Stimulated activated naive CD8-positive, alpha-beta T cell treated with anti-CD3 and anti-CD28 coated beads, Interleukin-15, Interleukin-2, amounts not matched to agents 100 U/mL and 50 U/mL, for 24 hours (primary cell): ENCODE measurements at places on chromosomes 5 and 9.

DNA sequence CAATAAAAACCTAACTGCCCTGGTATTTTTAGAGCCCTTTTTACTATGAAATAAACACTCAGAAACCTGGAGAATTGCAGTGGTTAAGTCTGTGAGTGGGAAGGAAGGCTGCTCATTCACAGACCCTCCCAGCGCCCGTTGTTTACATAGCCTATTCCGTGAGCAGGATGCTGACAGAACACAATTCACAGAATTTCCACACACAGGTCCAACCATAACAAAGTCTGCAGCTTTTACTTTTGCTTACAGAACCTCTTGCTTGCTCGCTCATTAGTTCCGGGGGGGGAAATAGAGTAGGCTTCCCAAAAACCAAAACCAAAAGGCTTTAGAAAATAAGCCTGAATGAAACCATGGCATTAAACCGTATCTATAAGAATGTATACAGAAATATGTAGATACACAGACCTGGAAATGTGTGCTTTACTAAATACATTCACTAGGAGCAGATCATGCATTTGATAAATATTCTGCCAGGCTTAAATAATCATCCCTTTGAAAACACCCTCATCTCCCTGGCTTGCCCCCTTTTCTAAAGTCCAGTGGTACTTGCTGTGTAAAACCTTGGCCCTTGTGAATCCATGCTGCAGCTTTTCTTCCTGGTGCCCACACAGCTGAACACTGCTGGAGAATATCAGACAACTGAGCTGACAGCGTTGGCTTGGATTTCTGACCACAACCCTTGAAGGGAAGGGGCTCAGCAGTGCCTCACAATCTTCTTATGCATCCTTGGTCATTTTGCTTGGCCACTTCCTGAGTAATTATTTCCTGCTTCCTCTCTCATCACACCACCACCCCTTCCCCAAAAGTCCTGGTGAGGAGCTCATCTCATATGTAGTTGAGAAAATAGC, 128.0 kb downstream of the FANCC start:
- DNase-seq, result no peak

- DNase-seq, result no peak
These were observed 210.2 kb downstream of the MEF2C start for GRCh38 chr5:88672644-88673252.

DNA sequence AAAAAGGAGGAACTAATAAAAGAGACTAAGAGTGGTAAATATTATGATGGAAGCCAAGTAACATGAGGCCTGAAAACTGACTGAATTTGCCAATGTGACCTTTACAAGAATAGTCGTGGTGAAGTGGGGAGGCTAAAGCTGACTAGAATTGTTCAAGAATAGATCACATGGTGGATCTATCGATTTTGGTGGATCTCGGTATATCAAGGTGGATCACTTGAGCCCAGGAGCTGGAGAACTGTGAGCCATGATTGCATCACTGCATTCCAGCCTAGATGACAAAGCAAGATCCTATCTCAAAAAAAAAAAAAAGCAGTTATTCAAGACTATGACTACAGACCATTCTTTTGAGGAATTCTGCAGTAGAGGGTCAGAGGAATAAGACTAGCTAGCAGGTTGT, 15.1 kb downstream of the ERMP1 start:
- no peak for DNase-seq

DNA sequence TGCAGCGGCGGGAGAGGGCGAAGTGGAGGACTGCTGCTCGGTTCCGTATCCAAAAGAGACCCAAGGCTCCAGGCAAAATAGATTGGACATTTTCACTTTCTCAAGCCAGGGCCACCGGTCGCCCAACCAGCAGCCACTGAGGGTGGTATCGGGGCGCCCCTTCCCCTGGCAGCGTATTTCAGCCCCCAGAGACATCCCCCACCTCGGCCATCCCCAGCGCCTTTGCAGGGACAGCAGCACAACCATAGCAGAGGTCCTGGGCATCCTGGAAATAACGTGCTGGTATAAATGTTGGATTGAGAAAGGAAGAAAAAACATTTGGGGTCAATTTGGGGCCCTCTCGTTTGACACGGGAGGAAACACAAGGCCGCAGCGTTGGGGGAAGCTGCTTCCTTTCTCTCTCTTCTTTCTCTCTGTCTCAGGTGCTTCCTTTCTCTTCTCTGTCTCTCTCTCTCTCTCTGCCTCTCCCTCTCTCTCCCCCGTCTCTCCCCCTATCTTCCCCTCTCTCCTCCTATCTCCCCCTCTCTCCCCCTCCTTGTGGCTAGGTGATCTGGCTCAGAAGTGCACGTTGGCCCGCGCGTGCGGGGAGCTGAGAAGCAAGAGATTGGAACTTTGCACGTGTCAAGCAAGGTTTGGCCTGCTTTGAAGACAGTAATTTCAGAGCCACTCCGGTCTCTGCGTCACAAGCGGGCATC, 624 bp upstream of the RETREG1 start:
- DNase-seq, result peak; percentile 57

DNA sequence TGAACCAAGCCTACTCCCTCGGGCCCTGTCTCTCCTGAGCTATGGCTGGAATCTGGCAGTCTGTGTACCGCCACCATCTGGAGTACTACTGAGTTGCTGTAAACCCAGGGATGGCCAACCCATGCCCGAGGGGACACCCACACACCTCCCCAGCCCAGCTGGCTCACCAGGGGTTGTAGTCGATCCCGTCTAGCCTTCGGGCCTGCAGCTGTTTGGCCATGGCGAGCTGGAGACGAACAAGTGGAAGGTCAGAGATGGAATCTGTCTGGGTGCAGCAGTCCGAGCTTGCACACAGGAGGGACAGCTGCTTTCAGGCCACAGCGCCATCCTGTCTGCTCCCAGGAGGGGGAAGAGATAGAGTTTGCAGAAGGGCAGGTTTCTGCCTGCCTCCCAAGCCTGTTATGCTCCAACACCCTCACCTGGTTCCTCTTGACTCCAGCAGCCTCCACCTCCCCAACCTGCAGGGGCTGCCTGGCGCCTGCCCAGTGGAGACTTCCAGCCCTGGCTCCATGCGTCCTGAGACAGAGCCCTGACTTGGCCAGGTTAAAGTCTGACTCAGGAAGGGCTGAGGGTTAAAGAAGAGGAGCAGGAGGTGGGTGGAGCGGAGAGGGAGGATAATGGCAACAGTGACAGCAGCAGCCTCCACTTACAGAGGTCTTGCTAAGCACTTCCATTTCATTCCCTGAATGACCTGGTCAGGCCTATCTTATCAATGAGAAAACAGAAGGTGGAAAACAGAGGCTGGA, 15.8 kb upstream of the SPOUT1 start:
- DNase-seq, result no peak

DNA sequence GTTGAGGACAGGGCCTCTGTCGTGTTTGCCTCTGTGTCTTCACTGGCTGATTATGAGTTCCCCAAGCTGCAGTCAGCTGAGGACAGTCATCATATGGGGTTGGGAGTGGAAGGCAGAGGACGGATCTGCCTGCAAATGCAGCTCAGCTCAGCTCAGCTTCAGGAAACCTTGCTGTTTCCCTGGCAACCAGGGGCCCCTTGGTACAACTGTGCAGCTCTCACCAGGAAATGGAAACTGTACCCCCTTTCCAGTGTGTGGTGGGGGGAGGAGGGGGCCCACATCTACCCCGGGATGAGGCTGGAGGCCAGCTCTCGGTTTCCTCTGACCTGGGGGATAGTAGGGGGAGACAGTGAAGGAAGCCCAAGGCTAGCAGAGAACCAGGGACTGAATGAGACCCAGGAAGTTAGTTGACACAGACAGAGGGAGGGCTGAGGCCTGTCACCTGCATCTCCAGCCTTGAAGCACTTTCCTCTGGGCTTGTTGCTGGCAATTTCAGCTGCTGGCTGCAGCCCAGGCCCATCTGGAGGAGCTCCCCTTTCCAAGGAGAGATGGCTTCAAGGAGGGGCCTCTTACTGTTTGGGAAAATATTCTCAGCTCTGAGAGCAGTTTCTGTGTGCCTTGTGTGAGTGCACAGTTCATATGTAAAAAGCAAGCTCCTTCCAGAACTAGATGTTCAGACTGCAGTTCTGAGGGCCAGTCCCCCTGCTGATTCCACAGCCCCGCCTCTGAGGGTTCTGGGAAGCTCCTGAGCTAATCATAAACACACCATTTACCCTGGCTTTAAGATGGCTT, 6.9 kb downstream of the ANXA6 start:
- peak; percentile 79 for DNase-seq

- no peak for DNase-seq
These were observed 184.3 kb upstream of the ATP10B start for GRCh38 chr5:161036296-161036695.

DNA sequence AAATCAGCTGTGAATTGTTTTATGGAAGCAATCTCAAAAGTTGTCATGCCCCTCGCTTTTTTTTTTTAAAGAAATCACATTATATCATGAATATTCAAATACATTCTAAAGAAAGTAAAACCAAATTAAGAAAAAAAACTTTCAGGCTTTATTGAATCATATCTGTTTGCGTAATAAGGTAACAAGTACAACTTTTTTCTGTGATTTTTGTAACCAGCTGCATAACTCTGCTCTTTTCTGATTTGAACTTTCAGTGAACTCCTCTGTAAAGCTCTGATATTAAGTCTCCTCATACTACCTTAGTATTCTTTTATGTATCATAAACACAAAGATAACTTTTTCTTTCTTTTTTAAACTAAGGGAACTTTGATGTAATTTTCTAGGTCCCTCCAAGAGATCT, 65.3 kb downstream of the CWC27 start:
- no peak for DNase-seq

- no peak for DNase-seq
These were observed 36.3 kb downstream of the ZNF782 start for GRCh38 chr9:96817973-96818372.

DNA sequence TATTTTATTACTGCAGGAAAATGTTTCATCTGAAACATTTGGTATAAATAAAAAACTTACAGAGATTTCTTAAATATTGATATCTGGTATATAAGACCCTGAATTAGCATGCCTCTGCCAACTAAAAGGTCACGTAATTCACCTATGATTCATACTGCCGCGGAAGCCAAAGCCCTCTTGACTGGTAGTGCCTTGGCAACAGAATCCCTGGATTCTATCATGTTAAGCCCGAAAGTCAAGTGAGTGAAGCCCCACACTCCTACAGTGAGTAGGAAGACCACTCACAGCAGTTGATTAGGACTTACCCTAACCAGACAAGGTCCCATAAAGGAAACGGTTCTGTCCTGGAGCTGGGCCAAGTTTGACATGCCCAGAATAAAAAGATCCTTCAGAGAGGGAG, 175.6 kb upstream of the NREP start:
- no peak for DNase-seq

- DNase-seq, result no peak
These were observed 67.2 kb downstream of the PSD2 start for GRCh38 chr5:139862803-139863202.

DNA sequence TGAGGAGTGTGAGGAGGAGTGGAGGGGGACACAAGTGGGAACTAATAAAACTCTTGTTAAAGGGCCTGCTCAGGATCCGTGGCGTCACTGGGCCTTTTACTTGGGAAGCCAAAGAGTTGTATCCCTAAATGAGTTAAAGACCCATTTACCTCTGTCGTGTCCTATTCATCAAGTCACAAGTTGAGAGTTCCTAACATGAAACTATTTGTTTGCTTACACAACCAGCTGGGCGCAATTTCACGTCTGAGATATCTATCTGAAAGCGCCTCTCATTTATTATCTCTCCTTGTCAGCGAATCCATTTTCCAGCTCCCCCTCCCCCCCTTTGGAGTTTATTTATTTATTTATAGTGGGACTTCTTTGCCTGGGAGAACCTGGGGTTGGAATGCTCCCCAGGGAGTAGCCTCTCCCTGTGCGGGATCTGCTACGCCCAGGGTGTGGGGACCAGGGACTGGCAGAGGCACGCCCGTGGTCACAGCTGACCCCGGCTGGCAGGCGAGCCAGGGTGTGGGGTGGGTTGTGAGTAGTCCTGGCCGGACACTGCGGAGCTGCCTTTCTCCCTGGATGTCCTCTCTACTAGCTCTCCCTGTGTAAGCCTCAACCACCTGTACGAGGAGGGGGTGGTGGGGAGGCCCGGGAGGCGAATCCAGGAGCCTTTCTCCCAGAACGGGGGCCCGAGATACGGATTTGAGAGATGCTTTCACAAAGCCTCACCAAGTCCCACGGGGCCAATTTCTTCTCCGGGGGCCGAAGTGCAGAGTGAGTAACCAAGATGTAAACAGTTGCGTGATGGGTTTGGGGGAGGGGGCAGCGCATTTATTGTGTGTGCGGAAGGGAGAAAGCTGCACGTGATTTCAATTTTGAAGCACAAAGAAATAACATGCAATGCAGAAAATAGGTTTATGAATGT, 15.3 kb downstream of the NR2F1 start:
- no peak for DNase-seq

GRCh38 chr5:176157656-176158055, 80.6 kb upstream of the SIMC1 start:
- DNase-seq, result no peak

DNA sequence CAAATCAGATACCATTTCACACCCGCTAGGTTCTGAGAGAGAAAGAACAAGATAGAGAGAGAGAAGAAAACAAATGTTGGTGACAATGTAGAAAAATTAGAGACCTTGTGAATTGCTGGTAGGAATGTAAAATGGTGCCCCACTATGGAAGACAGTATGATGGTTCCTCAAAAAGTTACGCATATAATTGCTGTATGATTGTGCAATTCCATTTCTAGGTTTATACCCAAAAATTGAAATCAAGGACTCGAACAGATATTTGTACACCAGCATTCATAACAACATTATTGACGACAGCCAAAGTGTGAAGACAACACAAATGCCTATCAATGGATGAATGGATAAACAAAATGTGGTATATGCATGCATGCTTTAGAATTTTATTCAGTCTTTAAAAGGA, 74.5 kb upstream of the MAP3K1 start:
- DNase-seq, result no peak

DNA sequence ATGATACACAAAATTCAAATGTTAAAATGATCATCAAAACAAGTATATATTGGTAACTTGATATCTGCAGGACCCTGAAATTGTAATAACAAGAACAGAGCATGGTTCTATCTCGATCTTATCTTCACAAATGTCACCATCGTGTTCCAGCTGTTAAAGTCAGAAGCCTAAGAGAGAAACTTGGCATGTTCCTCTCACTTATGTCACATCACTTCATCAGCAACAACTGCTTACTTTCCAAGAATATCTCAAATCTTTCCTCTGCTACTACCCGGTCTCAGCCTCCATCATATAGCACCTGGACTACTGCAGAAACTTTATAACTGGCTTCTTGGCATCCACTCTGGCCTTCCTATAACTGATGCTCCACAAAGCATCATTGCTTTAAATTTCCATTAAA, 84.9 kb downstream of the FBN2 start:
- no peak for DNase-seq

- DNase-seq, result no peak
These were observed 294.0 kb downstream of the YTHDC2 start for GRCh38 chr5:113807427-113807991.

- DNase-seq, result no peak
These were observed 138.6 kb downstream of the NUDT12 start for GRCh38 chr5:103424026-103424425.

GRCh38 chr9:116404228-116404627, 250.6 kb downstream of the PAPPA start:
- DNase-seq, result no peak

- DNase-seq, result no peak
These were observed 892.9 kb downstream of the NR2F1-AS1 start for GRCh38 chr5:92687821-92688722.

GRCh38 chr5:122040636-122041302, 37.3 kb downstream of the LOX start:
- no peak for DNase-seq

- DNase-seq, result no peak
These were observed 223.0 kb downstream of the GABBR2 start for GRCh38 chr9:98485706-98486105.

GRCh38 chr5:150082889-150083288, 3.5 kb downstream of the CSF1R start:
- no peak for DNase-seq

- no peak for DNase-seq
These were observed 47.9 kb downstream of the STOM start for GRCh38 chr9:121322037-121322736.

- no peak for DNase-seq
These were observed 51.1 kb upstream of the TNFSF15 start for GRCh38 chr9:114856942-114857315.
